ENCODE measurements at places on chromosomes 7 and 10.

DNA sequence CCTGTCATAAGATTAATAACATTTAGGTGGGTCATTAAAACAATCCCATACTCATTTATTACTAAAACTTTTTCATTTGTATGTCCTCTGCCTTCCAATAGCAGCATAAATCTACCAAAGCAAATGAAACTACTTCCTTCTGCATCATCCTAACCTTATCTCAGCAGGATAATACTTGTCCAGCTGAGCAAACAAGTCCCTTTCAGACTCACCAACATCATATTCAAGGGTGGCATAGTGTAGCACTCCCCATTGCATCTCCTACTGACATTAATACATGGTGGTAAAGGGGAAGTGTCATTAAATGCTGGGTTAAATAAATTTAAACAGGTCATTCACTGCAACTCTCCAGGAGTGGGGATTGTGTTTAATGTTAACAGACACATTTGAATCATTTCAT is 3.4 kb upstream of the MINDY3 start:
- DNase-seq: no peak

DNA sequence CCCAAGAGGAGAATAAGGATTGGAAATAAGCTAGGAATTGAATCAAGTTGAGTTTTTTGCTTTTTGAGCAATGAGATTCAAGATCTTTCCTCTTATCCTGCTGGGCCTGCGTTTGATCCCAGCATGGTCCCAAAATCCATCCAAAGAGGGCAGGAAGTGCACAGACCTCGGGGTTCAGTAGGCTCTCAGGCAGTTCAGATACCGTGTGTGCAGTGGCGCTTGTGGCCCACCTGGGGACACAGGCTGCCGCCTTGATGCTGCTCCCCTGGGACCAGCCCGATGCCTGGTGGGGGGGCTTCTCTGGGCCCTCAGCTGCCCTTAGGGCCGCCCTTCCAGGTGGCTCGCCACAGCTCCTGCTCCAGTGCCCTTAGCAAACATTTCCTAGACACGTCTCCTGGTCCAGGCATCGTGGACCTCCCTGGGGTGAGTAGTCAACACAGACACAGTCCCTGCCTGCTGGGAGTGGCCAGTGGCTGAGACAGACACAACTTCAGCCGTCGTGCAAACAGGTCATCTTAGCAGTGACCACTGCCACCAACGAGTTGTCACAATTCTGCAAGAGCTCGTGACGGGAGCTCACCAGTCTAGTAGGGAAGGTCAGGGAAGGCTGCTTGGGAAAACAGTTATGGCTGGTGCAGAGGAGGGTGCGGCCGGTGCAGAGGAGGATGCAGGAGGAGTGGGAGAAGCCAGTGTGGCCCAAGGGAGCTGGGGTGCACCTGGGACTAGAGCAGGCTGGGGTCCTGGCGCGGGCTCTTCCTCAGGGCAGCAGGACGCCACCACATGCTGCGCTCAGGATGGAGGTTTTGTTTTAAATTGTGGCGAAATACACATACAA is 21.7 kb upstream of the JAKMIP3 start:
- DNase-seq: no peak

- no peak for DNase-seq
Measured at GRCh38 chr7:105742787-105743186, 133.6 kb downstream of the ATXN7L1 start.

DNA sequence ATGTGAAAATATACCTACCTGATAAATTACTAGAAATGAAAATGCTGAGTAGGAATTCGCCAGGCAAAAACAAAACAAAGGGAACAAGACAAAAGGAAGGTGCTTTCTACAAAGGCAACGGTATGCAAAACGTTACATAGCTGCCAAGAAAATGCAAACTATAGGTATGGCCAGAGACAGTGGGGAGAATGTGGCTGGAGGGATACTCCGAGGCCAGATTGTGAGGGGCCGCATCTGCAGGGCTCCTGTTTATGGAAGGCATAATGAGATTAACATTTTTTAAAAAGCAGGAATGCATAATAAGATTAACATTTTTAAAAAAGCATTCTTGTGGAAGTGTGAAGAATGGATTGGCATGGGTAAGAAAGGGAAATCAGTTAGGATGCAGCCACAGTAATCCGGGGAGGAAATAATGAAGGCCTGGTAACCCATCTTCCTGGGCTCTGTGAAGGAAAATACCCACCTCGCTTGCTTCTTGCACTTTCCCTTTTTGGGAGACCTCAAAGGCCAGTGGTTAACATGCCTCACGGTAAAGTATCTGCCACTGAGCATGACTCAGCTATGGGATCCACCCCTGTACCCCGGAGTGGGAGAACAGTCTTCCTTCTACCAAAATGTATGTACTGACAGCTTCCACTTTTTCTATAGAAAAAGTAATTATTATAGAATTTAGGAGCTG is 145.8 kb upstream of the LRRN3 start:
- no peak for DNase-seq

- no peak for DNase-seq
Measured at GRCh38 chr10:102831322-102832071, 5.7 kb downstream of the CYP17A1 start.

GRCh38 chr7:49247759-49248158 is 323.4 kb downstream of the CDC14C start:
- no peak for DNase-seq

- no peak for DNase-seq
Measured at GRCh38 chr7:158394936-158395335, 192.7 kb downstream of the PTPRN2 start.

- no peak for DNase-seq
Measured at GRCh38 chr7:141073173-141073640, 657 bp upstream of the TMEM178B start.

DNA sequence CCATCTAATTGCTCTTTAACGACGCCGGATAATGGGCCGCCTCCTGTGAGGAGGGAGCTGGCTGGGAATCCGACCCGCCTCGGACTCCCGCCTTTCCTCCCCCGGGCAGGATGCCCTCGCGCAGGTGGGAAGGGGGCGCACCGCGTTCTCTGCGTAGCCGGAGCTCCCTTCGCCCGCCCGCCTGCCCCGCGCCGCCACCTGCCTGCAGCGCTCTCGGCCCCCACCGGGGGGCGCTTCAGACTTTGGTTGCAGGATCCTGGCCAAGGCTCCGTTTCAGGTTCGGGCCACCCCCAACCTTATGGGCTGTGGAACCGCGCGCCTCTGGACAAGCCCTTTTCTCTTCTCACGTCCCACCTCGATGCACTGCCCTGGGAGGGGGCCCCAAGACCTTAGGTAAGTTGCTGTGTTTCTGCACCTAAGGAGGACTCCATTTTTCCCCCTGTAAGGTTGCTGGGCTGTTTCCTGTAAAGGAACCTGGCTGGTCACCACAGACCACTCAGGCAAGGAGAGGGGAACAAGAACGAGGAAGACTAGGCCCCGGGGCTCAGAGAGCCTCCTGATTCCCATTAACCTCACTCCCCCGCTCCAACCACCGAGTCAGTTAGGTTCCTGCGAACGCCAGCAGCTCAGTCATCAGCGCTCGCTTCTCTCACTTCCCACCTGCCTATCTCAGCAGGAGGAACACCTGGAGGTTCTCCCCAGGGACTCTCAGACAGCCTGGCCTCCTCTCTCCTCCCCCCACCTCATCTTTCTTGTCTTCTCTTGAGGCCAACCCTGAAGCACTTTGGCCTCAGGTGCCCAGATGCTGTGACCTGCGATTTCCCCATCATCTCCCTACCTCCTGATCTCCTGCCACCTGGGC is 11.3 kb upstream of the KAZALD1 start:
- DNase-seq: no peak

- no peak for DNase-seq
Measured at GRCh38 chr7:142328551-142328950, 70.7 kb upstream of the PRSS58 start.

DNA sequence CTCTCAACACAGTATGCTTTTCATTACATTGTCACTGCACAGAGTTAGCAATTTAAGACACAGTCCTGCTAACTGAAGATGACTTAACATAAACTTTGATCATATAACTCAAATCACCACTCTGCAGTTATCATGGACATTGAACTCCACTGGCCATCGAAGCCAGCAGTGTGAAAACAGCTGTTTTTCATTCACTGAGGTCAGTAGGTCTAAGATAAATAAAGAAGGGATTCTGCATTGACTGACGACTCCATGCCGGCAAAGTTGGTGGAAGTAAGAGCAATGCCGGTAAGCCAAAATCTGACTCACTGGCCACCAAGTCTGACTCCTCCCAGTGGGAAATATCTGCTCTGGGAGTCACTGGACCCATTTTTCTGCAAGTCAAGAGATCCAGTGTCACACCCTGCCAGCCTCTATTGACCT is 449.9 kb upstream of the ANKRD30A start:
- no peak for DNase-seq

DNA sequence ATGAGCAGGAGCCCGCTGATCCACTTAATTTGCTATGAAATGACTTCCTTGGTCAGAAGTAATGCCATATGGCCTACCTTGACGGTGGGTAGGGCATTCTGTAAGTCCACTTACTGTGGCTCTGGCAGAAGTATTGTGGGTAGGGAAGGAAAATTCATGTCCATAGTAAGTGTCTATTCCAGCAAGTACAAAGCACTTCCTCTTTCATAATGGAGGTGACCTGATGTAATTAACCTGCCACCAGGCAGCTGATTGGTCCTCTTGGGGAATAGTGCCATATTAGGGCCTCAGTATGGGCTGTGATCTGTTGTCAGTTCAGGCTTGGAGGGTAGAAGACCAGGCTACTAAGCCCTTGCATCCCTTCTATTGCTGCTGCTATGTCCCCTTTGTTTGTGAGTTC is 103.9 kb downstream of the SLC37A3 start:
- no peak for DNase-seq

DNA sequence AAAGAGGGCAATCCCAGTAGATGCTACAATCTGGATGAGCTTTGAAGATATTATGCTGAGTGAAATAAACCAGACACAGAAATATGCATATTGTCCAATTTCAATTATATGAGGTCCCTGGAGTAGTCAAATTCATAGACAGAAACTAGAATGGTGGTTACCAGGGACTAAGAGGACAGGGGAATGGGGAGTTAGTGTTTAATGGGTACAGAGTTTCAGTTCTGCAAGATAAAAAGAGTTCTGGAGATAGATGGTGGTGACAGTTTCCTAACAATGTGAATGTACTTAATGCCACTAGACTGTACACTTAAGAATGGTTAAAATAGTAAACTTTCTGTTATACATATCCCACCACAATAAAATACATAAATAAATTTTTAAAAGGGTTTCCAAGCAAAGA is 236.6 kb downstream of the ELMO1 start:
- DNase-seq: no peak

DNA sequence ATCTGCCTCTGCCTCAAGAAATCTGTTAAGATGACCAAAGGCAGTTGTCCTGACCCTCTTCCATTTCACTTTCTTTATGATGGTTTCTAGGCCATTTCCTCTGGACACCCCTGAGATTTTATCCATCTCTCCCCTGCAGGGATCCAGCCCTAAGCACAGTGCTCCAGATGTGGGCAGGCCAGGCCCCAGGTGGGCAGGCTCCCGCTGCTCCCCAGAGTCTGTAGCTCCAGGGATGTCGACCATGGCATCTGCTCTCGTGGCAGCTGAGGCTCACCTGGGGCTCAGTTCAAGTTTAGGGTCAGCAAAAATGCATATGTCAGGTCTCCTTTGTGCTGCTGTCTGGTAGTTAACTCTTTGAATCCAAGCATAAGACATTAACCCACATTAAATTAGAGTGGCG is 11.8 kb downstream of the CEP41 start:
- no peak for DNase-seq

DNA sequence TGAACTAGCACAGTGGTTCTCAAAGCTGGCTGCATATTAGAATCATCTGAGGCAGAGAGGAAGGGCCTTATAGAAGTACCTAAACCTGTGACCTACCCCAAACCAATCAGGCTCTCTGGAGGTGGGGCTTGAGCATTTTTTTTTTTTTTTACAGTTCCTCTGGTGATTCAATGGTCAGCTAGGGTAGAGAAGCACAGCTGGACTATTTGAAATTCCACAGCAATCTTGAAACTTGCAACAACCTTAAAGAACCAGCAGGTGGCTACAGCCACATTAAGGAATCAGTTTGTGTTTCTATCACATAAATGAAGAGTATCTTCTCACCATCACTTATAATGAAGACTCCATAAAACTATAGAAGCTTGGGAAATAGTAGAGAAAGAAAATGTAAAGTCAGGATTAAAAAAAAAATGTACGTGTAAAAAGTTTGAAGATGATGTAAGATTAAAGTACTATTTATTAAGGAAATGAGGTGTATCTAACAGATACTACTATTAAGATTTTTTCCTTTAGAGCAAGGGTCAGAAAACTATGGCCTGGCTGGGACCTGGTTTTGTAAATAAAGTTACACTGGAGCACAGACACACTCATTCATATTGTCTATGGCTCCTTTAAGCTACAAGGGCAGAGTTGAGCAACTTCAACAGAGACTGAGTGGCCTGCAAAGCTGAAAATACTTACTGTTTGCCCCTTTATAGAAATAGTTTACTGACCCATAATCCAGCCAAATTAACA is 3.8 kb downstream of the RTKN2 start:
- DNase-seq: no peak

DNA sequence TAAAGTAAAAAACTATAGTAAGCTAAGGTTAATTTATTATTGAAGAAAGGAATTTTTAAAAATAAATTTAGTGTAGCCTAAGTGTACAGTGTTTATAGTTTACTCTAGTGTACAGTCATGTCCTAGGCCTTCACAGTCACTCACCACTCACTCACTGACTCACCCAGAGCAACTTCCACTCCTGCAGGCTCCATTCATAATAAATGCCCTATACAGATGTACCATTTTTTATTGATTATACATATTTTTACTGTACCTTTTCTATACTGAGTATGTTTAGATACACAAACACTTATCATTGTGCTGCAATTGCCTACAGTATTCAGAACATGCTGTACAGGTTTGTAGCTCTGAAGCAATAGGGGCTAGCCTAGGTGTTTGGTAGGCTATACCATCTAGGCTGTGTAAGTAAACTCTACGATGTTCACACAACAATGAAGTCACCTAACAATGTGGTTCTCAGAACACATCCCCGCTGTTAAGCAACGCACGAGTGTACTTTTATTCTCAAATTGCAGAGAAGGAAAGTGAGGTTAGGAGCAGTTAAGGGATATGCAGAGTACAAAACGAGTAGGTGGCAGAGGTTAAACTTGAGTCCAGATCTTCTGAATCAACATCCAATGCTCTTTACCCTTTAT is 38.9 kb upstream of the PLCE1 start:
- DNase-seq: no peak

GRCh38 chr10:22976534-22976933 is 48.7 kb downstream of the ARMC3 start:
- DNase-seq: no peak

DNA sequence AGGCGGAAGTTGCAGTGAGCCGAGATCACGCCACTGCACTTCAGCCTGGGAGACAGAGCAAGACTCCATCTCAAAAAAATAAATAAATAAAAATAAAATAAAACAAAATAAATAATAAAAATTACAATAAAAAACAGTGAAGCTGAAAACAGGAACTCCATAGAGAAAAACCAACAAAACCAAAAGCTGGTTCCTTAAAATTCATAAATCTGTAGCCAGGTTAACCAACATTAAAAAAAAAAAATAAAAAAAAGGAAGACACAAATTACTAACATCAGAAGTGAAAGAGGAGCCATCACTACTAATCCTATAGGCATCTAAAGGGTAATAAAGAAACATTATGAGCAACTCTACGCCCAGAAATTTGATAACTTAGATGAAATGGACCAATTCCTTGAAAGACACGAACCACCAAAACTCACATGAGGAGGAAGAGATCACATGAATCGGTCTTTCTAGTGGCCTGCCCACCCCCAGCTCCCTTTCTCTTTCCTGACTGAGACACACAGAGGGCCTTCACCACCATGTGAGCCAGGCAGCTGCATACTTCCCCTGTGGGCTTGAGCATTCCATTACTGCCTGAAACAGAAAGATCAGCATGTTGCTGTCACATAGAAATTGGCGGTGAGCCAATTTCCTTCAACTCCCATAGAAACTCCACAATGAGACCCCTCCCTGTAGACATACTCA is 208.7 kb downstream of the MAD1L1 start:
- DNase-seq: no peak

- no peak for DNase-seq
Measured at GRCh38 chr7:44173911-44174693, 15.1 kb downstream of the GCK start.

Measured in activated CD8-positive, alpha-beta memory T cell treated with anti-CD3 and anti-CD28 coated beads for 1 hour (primary cell).